Lung (tissue), 17 donors: ENCODE measurements at places on chromosomes 2 and 18. TPM values are rescaled to one million over a fixed set of nuclear protein-coding genes. Genes with fewer than 3 reads are reported as not detected.

DNA sequence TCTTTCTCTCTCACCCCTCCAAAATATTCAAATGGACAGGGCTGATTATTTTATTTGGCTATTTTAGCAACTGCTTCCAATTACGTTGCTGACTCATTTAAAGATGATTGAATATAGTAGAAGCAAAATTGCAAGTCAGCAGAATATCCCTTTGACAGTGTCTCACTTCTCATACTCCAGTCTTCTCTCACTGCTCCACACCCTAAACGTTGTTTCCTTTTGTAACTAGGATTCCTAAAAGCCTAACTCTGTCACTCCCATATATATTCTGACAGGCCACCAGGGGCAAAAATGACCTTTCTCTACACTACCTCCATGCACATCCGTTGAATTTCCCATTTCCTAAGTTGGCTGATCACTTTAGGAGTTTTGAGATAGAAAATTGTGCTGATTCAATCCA, 351.1 kb downstream of the RND3 start:
- DNase-seq, result no peak

Gene PCARE
- 0.04 TPM for polyA plus RNA-seq

DNA sequence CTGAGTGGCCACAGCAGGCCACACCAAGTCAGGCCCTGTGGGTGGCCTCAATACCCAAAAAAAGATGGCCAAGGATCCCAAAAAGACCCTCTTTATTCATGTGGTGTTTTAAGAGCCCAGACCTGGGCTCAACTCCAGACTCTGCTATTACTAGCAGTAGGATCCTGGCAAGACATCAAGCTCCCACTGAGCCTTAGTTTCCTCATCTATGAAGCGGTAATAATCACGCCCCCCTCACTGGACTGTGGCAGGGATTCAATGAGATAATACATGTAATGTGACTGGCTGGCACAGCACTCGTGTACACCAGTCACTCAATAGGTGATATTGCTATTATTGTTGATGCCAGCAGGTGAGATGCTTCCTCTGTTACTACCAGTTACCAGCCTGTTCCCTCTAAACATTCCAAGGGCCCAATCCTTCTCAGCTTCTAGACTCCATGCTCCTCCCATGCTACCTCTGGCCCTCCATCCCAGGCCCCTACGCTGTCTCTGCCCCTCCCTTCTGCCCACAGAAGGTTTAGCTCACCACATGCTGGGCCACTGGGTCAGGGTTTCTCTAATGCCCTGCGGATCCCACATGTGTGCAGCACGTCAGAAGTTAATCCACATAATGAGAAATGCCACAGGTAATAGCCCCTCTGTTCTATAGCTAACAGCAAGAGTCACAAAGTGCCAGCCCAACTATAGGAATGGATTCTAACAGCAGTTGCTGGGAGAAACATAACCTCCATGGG, 51.2 kb downstream of the SLC4A5 start:
- no peak for DNase-seq

DNA sequence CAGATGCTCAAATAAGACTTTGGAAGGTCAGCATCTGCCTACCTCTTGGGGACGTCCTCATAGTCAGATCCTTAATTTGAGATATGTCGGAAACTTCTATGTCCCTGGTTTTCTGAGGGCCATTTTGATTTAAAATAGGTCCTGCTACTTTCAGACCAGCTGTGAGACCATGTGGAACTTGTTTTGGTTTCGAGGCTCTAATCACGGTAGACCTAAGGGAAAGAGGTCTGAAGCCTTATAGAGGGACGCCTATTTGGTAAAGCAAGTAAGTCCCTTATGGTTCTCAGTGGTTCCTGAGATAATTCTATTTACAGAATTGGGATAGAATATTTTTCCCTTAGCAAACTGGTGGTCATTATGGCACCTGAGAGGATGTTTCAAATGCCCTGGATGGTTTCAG, 75.1 kb downstream of the RFTN2 start:
- no peak for DNase-seq

DNA sequence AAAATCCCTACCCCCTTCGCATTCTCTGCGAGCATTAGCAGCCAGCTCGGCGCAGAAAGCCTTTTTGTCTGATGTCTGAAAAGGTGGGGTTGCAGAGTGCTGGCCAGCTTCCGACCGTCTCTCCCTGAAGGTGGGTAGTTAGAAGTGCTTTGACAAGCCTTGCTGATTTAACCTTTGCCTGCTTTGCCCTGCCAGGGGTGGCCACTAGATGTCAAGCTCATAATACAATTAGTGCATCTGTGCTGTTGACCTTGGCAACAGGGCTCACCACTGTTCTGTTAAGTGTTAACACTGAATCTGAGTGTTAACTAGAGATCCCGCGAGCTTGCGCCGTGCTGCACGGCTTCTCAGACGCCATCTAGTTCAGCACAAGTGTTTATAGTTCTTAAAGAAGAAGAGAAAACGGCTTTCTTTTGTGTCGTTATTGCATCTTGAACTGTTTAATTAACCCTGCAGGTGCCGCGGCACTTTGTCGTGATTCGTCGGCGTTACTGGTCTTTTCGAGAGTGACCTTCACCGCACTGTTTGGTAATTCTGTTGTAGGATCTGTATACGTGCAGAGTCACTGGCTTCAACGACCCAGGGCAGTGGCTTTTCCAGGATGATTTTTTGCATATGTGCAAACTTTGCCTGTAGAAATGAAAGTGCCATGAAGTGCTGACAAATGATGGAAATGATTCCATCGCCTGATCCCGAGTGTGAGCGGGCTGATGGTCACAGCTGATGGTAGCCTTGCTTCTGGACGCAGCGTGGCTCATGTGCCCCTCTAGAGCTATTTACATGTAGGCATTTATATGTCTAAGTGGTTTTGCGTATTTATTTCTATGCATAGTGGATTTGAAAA, 5.5 kb downstream of the SALL3 start:
- DNase-seq, result no peak

DNA sequence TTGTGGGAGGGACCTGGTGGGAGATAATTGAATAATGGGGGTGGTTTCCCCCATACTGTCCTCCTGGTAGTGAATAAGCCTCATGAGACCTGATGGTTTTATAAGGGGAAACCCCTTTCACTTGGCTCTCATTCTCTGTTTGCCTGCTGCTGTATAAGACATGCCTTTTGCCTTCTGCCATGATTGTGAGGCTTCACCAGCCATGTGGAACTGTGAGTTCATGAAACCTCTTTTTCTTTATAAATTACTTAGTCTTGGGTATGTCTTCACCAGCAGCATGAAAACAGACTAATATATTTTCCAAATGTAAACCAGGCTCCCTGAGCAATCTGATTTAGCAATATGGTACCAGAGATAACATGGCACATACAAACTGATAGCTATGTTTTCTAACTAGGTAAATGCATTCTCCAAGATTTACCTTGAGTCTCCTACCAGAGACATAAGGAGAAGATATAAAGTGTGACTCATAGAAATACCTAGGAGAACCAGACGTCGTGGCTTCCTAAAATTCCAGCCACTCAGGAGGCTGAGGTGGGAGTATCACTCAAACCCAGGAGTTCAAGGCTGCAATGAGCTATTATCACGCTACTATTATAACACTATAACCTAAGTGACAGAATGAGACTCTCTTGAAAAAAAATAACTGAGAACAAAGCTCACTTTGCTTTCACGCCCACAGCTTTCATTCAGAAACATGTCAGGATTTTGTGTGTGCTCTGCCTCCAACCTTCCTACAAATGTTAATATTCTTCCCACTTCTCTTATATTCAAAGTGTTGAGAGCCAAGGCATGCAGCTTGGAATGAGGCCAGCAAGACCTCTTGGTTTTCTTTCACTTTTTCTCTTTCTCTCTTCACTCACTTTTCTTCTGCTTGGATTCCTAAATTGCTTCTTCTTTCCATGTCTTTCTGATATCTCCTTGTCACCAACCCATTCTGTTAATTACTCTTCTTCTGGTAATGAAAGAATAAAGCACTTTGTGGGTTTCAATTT, 263.9 kb upstream of the UBE2E3 start:
- no peak for DNase-seq

GRCh38 chr2:219851169-219851568, 223.7 kb downstream of the SLC4A3 start:
- no peak for DNase-seq
